ENCODE measurements at places on chromosomes 1 and 21.

- no peak for DNase-seq
Measured at GRCh38 chr1:239536165-239536849, 149.9 kb downstream of the CHRM3 start.

- no peak for DNase-seq
Measured at GRCh38 chr1:95115708-95116137, 1.4 kb upstream of the TLCD4 start.

DNA sequence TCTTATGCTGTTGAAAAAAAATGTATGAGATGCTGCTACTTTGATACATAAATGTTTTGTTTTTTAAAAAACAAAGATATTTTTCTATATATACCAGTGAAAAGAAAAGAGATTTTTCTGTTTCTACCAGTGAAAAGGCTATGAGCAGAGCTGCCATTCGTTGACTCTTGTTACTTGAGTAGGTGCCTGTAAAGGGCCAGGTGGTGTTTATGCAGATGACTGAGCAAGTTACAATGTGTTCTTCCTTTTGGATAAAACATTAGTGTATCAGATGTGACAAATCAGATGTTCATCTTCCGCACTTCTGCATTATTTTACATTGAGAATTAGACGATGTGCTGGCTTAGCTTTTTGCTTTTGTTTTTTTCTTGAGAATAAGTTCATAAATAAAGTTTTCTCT is 45.4 kb downstream of the BARHL2 start:
- DNase-seq, result no peak

GRCh38 chr1:56003846-56004245 is 575.5 kb downstream of the PLPP3 start:
- DNase-seq, result no peak

DNA sequence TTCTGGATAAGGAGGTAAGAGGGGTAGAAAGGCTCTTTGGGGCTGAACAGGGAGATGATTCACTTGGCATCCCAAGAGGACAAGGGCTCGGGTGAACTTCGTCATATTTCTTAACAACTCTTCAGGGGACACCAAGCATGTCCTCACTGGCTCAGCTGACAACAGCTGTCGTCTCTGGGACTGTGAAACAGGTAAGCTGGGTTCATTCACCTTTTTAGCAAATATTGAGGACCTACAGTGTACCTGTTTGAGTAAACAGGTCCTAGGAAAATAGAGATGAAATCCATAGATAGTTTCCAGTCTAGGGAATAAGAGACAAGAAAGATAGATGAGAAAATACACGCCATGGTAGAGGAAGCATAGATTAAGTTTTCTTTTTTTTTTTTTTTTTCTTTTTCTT is 2.1 kb downstream of the EIF3I start:
- DNase-seq, result no peak

GRCh38 chr1:228695015-228695955 is 40.0 kb upstream of the RHOU start:
- DNase-seq, result no peak

DNA sequence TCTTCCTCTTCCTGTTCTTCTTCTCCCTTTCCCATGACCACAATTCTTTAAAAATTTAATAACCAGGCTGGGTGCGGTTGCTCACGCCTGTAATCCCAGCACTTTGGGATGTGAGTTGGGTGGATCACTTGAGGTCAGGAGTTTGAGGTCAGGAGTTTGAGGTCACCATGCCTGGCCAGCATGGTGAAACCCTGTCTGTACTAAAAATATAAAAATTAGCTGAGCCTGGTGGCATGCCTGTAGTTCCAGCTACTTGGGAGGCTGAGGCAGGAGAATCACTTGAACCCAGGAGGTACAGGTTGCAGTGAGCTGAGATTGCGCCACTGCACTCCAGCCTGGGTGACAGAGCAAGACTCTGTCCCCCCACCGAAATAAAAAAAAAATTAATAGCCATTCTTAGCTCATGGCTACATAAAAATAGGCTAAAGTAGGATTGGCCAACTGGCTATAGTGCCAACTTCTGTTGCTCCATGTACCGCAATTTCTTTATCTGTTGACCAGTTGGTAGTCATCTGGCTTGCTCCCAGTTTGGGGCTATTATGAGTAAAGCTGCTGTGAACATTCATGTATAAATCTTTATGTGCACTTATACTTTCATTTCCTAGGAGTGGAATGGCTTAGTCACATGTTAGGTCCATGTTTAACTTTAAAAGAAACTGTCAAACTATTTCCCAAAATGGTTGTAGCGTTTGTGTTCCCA is 136.3 kb downstream of the PEX14 start:
- DNase-seq, result no peak

DNA sequence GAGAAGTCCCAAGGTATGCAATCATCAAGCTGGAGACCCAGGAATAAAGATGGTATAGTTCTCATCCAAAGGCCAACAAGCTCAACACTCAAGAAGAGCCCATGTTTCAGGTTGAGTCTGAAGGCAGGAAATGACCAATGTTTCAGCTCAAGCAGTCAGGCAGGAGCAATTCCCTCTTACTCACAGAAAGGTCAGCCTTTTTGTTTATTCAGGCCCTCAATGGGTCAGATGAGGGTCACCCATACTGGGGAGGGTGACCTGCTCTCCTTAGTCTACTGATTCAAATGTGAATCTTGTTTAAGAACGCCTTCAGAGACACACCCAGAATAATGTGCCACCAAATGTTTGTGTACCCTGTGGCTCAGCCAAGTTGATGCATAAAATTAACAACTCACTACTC is 262.4 kb downstream of the USP25 start:
- DNase-seq, result peak; percentile 6

GRCh38 chr1:229203030-229203751 is 67.7 kb upstream of the RAB4A start:
- DNase-seq, result peak; percentile 59

GRCh38 chr1:56216218-56216617 is 363.1 kb downstream of the PLPP3 start:
- no peak for DNase-seq

DNA sequence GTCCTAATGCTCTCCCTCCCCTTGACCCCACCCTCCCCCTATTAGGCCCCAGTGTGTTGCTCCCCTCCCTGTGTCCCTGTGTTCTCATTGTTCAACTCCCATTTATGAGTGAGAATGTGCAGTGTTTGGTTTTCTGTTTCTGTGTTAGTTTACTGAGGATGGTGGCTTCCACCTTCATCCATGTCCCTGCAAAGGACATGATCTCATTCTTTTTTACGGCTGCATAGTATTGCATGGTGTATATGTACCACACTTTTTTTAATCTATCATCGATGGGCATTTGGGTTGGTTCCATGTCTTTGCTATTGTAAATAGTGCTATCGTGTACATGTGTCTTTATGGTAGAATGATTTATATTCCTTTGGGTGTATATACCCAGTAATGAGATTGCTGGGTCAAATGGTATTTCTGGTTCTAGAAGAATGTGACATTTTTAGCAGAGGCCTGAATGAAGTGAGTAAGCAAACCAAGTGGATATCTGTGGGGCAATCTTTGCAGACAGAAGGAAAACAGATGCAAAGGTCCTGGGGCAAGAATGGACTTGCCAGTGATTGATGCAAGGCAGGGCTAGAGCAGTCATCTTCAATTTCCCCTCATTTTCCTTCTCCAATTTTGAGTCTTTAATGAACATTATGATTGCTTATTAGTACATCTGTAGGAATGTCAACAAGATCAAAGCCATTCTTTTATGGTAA is 50.2 kb downstream of the UBE4B start:
- DNase-seq, result no peak

GRCh38 chr21:43325968-43326715 is 100.8 kb downstream of the SIK1 start:
- no peak for DNase-seq

DNA sequence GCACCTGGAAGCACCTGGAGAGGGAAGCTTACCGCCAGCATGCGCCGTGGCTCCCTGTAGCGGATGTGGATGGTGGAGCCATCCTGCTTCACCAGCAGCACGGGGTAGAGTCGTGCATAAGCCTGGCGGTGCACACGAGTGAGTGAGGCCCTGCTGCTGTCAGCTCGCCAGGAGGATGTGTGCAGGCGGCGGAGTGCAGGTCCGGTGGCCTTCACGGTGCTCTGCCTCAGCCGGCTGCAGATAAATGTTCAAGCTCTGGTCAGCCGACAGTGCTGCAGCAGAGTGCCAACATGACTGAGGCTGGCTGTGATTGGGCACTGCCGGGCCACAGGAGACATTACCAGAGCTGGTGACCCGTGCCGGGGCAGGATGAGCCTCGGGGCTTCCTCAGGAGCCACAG is 1.5 kb downstream of the MRPL55 start:
- DNase-seq, result no peak

DNA sequence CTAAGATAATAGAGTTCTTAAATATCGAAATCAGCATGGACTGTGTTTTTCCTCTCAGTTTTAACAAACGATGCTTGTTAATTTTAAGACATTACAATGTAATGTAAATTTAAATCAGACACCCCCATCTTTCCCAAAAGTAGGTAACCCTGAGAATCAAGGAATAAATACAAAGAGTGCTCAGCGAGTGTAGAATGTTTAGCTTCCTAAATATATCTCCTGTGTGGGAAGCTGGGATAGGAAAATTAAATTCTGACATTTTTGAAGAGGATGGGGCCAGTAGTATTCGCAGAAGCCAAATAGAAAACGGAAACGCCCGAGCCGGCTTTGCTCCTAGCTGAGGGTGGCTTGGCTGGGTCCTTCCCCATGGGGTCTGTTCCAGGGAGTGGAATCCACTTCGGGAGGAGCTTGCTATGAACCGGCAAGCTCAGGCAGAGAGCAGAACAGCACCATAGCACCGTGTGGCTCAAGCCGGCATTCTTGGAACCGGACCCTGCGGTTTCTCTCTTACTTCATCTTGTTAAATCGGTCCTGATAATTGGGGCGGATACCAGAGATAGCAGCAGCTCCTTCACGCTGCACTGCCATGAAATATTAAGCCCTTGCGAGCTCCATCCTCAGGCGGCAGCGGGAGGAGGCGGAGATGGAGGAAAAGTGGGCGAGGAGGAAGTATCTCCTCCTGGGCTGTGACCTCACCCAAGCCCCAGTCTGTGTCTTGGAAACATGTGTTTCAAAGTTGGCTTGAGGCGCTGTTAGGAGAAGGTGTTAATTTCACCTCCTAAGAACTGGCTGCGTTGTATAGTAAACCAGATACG is 24.9 kb downstream of the MAP3K7CL start:
- DNase-seq, result peak; percentile 16

DNA sequence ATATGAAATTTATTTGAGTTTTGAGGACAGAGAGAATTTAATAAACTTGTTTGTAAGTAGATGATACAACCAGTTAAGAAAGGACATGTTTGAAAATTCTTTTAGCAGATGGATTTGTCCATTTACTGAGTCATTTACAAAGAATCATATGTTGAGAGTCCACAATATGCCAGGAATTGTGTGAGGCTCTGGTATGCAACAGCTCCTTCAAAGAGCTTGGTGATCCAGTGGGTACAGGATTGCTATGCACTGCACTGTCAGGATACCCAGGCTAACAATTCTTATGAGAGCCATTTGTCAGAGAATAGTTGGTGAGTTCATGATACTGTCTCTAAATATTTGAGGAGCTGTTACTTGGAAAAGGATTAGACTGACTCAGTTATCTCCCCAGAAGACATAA is 11.0 kb downstream of the DNM3 start:
- no peak for DNase-seq

GRCh38 chr1:203325026-203325417 is 19.7 kb downstream of the BTG2 start:
- DNase-seq, result peak; percentile 46

DNA sequence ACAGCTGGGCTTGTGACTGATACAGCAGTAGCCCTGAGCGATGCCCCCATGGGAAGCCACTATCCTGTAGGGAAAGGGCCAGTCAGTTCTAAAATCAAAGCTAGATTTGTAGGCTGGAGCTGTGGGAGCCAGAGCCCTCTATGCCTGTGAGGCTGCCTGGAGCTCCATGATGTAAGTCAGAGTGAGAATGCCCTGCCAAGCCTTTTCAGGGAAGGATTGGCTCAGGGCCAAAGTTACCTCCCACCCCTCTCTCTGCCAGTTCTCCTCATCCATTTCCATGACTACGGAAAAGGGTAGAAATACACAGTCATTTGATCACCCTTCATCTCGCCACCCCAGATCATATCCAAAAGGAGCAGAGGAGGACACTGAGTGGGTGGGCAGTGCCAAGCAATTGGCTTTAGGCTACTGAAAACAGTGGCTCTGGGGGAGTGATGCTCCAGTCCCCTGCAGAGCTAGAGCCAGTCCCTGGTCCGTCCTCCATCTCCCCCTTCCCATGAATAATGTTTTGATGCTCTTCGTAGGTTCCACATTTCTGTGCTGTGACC is 59.5 kb upstream of the KCNA3 start:
- DNase-seq, result no peak

GRCh38 chr1:215728169-215728568 is 161.1 kb downstream of the KCTD3 start:
- DNase-seq, result no peak

DNA sequence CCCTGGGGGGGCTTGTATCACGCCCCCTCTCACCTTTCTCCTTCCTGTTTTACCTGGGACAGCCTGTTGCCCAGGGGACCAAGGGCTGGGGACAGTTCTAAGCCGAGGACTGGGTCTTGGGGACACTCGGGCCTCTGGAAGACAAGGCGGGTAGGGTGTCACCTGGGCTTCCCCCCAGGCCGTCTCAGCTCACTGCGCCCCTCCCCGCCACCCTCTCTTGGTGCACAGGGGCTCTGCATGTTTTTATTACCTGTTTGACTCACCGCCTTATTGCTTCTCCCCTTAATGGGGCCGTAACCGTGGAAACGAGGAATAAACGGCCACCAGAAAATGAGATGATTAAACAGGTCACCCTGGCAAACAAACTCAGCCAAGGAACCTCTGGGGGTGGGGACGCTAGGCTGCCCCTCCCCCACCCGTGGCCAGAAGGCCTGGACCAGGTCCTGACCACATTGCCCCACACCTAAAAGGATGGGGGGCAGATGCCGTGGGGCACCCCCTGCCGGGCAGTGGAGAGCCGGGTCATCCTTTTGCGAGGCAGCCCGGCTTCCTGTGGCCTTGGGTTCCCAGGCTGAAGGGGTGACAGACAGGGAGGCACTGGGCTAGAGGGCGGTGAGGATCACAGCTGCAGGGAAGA is 109.9 kb downstream of the CASZ1 start:
- DNase-seq, result no peak

DNA sequence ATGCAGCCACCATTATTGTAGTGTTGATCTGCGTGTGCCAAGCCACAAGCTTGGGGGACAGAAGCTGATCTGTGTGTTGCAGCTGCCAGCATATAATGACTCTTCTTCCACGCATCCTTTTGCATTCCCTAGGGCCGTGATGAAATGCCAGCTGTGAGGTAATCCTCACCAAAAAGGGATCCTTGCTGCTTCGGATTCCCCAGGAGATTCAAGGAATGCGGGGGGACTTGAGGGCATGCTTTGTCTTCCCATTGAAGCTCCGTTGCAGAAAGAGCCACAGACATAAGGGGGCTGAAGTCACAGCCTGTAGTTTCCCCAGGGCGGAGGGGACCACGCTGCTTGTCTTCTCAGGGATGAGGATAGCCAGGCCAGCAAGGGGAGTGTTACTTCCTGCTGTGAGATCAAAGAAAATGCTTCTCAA is 281.6 kb upstream of the FMN2 start:
- peak; percentile 7 for DNase-seq

Data from nephron progenitor cell (in vitro differentiated cells).